ENCODE measurements at places on chromosomes 12 and 14.

GRCh38 chr12:42538203-42538602, 51.3 kb downstream of the PRICKLE1 start:
- no peak for DNase-seq

DNA sequence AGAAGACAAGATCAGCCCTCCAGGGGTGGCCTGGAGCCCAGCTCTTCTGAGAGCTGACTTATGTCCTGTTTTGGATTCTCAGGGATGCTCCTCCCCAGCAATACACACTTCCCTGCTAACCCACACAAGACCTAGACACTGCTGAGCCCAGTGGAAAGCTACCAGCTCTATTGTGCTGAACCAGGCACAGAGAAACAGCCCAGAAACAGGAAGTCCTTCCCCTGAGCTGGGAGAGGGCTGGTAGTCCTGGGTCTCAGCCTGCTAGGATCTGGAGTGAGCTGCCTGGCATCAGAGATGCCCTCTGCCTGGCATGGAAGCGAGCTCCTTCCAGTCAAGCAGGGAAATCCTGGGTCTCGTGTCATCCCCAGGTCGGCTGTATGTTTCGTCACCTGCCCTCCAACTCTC, 1.2 kb upstream of the LAG3 start:
- DNase-seq = no peak

- no peak for DNase-seq
Measured at GRCh38 chr12:69840727-69841126, 15.7 kb downstream of the MYRFL start.

GRCh38 chr14:76273346-76273745, 102.6 kb upstream of the ESRRB start:
- DNase-seq = no peak

DNA sequence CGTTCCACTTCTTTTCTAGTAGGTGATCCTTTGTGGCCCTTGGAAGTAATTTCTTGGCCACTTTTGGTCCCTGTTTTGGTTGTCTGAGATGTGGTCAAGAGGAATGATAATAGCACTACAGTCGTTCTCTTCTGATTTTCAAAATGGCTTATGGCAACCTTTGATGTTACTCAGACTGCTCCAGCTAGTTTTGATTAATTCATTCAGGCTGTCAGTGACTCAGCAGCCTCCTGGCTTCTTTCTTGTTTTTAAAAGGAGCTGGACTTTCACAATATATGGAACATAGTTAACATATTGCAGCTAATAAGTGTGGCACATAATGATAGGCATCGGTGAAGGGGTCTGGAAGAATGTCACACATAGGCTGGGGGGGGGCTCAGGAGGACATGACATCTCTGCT, 47.3 kb downstream of the WDR20 start:
- DNase-seq = no peak

DNA sequence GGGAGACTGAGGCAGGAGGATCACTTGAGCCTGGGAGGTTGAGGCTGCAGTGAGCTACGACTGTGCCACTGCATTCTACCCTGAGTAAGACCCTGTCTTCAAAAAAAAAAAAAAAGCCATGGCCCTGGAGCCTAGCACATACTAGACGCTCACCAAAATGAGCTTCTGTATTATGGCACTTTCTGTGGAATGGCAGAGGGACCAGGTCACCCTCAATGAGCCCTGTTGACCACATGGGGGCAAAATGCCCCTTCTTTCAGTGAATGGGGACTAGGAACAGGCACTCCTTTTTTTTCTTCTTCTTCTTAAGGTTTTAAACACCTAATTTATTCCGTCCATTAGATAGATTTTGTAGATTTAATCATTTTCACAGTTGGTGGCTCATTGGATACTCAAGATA, 50.5 kb downstream of the FAM222A start:
- DNase-seq = peak; percentile 59

DNA sequence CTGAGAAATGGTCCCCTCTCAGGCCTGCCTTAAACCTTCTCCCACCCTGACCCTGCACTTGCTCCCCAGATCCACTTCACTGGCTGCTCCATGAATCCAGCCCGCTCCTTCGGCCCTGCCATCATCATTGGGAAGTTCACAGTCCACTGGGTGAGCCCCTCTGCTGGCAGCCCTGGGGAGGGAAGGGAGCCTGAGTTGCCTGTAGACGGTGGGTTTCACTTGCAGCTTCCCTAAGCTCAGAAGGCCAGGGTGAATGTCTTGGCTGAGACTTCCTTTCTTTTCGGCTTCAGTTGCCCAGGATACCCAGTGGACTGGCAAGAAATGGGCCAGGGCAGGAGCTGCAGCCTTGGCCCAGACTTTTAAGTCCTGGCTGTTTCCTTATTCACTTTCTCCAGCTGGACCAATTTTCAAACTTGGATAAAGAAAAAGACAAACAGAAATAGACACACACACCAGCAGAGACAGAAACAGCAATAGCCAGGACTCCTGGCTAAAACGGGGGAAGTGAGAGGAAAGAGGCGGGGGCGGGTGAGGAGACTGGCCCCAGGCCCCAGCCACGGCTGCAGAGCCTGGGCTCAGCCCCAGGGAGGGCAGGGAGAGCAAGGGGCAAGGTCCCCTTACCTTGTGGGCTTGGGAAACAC, 2.0 kb downstream of the AQP6 start:
- no peak for DNase-seq

Data from neural progenitor cell (in vitro differentiated cells).